ENCODE measurements at places on chromosomes 4 and X.

DNA sequence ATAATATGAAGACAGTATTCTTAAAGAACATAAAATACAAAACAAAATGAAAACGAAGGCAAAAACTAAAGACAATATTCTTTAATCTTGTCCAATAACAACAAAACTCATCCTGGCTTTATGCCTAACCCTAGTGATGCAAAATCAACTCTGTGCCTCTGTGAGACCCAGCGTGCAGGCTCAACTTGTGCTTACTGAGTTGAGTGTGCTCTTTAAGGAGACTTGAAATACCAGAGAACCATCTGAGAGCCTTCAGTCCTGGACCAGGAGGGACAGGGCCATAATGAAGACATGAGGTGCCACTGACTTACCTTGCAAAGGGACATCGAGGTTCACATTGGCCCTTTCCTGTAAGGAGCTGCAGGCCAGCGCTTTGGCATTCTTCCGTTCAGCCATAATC lies 77.1 kb downstream of the NSUN7 start:
- DNase-seq = no peak

DNA sequence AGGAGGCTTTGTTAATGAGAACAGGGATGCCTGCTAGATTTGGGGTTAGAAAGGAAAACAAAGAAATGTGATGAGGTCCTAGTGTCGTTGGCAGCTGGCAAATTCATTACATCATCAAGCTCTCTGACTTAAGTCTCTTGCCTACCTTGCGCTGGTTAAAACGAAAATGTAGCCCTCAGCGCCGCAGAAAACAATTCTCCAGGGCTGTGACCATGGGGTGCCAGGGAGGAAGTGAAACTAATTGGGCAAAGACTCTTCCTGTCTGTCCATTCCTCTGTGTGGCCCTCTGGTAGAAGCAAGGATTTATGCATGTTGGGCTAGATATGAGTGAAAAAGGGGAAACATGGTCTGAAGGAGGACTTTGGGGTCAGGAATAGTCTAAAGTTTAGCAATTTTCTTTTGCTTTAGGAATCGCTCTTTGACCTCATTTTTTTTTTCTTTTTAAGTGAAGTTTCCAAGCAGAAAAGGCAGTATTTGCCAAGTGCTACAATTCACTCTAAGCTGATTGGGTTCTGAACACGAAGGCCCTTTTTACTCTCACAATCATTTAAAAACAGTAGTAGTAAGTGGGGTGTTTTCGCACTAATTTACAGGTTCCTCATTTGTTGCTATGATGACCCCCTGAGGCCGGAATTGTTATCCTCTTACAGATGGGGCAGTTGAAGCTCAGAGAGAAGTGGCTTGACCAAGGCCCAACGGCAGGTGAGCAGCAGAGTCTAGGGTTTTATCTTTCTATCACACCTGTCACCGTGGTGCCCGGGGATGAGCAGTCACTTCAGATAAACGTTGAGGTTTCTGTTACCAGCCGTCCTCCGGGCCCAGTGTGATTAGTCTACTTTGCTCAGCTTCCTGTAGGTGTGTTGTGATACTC lies 27.3 kb upstream of the CHRNA9 start:
- DNase-seq = no peak

- DNase-seq = no peak
Observed at GRCh38 chr4:37535872-37536271, 150.3 kb downstream of the RELL1 start.

DNA sequence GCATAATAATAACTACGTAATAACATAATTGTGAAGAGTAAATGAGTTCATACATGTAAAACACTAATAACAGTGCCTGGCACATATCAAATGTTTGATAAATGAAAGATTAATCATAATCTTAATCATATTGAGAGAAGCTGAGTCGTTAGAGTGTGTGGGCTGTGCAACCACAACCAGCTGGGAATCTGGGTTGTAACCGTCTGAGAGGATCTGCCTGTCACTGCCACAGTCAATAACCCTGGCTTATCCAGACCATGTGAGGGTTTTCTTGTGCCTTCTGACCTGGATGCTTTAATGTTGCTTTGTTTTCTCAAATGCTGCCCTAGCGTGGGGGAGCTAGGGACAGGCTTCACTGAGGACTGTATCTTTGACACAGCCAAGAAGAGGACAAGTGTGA lies 73.9 kb downstream of the TRPC5 start:
- no peak for DNase-seq

DNA sequence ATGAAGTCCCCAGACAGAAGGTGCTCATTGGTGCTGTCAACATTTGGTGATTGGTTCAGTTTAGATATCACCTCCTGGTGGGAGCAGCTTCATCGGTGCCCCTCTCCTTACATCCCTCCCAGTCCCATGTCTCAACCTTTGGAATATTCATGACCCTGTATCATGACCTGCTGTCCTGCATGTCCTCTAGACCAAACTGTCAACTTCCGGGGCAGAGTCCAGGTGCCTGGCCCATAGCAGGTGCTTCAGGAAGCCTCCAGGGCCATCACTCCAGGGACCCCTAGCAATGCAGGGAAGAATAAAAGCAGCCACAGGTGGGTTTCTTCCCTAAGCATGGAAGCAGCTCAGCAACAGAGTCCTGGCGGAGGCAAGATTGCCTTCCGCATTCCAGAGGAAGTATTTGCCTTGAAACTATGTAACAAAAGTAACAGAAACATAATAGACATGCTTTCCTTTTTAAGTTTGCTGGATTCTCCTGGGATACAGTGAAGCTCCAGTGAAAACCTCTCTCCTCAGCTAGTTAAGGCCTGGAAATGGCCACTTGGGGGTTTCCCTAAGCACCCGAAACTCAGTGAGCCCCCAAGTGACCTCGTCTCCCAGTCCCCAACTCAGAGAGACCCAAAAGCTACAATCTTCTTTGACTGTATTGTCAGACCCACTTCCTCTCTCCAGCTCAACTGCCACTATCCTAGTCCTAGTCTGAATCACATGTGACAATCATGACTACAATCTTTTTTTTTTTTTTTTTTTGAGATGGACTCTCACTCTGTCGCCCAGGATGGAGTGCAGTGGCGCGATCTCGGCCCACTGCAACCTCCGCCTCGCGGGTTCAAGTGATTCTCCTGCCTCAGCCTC lies 1.3 kb upstream of the ATP6AP1 start:
- no peak for DNase-seq

DNA sequence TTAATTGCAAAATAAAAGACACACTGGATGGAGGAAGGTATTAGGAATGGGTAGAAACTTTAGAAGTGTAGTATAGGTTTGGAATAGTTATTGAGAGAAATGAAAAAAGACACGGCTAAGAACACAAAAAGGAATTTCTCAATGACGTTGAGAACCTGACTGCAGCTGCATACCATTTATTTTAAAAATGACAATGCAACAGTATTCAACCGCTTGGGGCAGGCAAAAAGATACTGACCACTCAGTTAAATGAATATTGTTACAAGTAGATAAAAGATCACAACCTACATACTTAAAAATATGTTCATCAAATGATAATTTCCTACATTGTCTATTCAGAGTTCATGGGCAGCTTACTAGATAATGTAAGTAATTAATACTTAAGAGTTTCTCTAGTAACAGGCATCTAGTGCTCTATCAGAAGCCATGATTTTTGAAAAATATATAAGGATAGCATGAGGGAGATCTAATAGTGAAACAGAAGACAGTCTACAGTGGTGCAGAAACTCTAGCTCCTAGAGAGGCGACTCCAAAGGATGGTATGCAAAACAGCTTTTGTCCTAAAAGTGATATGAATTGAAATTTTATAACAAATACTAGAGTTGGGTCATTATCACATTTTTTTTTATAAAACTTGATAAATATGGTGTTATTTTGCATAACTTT lies 216.2 kb upstream of the VEGFC start:
- DNase-seq = no peak

DNA sequence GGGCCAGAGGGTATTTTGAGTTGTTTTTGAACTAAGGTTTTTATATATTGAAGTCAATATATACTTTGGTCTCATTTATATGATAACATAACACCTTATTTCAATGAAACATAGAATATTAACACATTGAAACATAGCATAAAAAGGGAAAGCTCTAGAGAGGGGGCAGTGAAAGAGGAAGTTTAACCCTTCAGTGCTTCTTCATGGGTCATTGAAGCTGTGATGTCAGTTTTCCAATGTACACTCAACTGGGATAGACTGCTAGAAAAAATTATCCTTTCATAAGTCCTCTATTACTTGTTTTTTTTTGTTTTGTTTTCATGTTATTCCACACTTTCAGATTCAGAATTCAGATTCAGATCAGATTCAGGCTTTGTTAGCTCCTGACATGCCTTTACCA lies 442.7 kb downstream of the EPHA5 start:
- DNase-seq = no peak

- DNase-seq = no peak
Observed at GRCh38 chr4:169268951-169269760, 1.6 kb downstream of the SH3RF1 start.

GRCh38 chrX:39011454-39012221 lies 210.4 kb downstream of the MID1IP1 start:
- DNase-seq = no peak

DNA sequence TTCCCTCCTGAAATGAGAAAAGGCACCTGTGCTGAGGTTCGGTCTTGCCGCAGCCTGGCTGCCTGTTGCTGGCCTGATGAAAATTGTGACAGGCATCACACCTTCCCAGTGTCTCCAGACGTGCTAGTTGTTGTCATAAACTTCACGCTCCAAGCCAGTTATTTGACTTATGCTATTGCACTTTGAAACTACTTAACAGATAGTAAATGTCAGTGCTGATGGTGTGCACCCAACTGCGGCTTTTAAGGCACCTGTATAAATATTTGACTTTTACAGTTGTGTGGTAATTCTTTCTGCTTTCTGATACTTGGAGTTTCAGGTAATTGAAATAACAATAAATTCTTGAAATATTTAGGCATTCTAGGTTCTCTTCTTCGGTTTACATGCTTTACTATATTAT lies 1.8 kb downstream of the WWC2 start:
- DNase-seq = no peak

GRCh38 chrX:54044877-54045338 lies 635 bp upstream of the PHF8 start:
- no peak for DNase-seq
